Esophagus squamous epithelium (tissue), 5 donors: ENCODE measurements at places on chromosomes 5 and 9.

DNA sequence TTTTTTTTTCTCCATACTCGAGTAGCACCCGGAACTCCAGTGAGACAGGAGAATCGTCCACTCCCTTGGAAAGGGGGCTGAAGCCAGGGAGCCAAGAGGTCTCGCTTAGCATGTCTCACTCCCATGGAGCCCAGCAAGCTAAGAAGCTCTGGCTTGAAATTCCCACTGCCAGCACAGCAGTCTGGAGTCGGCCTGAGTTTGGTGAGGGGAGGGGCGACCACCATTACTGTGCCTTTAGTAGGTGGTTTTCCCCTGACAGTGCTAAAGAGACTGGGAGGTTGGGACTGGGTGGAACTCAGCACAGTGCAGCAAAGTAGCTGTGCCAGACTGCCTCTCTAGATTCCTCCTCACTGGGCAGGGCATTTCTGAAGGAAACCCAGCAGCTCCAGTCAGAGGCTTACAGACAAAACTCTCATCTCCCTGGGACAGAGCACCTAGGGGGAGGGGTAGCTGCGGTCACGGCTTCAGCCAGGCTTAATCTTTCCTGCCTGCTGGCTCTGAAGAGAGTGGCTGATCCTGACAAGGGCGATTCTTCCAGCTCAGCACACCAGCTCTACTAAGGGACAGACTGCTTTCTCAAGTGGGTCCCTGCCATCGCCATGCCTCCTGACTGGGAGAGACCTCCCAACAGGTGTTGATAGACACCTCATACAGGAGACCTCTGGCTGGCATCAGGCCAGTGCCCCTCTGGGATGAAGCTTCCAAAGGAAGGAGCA lies 414.5 kb upstream of the ZNF608 start:
- DNase-seq, result no peak

- DNase-seq, result no peak
These were observed 239.2 kb downstream of the PIK3R1 start for GRCh38 chr5:68454766-68455165.

DNA sequence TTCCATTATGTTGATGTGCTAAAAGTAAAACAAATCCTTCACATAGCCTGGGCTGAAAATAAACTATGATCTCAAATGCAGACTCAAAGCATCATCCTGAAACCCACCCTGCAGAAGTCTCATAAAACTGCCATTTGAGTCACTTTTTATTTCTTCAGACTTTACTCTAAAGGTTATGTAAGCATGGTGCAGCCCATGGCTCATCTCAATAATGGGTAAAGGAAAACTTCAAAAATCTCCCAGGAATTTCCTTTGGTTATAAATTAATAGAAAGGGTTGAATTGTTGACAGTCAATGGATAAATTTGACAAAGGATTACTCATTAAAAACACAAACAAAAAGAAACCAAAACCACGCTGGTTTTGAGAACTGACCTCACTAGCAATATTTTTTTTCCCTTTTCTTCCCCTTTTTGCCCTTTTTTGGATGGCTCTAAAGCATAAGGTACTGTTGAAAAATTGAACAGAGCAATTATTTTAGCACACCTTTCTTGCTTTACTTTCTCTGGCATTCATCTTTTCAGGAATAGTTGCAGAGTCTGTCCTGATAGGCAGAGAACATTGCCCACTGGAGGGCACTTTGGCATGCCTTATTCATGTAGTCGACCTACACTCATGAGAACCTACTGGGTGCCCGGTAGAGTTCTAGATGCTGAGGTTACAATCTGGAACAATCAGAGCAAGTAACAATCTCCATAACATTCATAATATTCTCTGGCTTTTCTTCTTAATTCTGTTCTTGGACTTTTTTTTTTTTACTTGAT lies 191.4 kb downstream of the TMEM167A start:
- no peak for DNase-seq

DNA sequence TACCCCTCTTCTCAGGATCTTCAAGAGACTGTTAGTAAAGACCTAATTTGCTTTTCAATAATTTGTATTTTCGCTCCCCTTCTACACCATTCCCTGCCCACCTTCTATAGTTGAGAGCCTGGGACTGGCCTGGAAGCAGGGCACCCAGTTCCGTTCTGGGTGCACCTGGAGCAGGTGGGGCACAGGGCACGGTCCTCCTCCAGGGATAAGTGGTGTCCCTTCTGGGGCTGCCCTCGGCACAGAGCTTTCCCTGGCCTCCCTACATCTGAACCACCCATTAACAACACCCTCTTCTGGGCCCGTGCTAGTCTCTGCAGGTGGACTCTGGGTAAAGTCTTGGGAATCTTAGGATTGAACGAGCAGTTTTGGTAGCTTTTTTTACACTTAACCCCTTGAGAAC lies 92.8 kb upstream of the PANK3 start:
- no peak for DNase-seq

DNA sequence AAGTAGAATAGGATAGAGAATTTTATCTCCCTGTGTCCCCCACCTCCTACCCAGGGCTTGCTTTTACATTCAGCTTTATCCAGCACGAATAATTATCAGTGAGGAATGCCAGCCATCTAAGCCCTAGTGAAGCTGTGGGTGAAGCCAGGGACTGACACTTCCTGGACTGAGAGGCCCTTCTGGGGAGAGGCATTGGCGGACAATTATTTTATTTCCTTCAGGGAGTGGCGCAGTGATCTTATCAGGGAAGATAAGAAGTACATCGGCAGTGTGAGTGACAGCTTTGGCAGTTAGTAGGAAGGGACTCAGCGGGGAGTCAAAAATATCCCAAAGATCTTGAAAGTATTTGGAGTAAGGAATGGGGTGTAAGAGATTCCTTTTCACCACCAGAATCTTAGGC lies 34.9 kb upstream of the RPS23 start:
- no peak for DNase-seq

GRCh38 chr5:88824892-88825583 lies 57.9 kb downstream of the MEF2C start:
- no peak for DNase-seq

DNA sequence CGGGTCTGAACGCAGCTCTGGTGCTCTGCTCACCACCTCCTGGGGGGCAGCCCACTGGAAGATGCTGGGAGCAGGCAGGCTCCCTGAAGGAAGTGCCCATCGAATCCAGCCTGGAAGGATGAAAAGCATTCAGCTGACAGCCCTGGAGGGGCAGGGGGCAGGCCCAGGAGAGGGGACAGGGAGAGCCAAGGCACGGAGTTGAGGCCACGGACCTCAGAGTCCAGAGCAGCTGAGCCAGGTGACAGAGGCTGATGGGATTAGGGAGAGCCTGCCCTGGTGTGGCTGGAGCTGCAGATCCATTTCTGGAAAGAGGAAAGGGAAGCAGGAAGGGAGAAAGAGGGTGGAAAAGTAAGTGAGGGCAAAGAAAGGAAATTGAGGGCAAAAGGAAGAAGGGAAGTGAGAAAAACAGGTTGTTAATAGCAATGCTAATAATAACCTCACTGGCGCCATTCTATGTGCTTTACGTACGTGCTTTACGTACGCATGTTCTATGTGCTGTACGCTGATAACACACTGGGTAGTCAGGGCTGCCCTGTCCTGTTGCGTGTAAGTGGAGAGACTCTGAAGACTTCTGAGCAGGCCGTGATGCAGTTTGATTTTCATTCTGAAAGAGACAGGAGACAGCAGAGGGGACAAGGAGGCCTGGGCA lies 52.6 kb downstream of the LMX1B start:
- DNase-seq, result no peak

DNA sequence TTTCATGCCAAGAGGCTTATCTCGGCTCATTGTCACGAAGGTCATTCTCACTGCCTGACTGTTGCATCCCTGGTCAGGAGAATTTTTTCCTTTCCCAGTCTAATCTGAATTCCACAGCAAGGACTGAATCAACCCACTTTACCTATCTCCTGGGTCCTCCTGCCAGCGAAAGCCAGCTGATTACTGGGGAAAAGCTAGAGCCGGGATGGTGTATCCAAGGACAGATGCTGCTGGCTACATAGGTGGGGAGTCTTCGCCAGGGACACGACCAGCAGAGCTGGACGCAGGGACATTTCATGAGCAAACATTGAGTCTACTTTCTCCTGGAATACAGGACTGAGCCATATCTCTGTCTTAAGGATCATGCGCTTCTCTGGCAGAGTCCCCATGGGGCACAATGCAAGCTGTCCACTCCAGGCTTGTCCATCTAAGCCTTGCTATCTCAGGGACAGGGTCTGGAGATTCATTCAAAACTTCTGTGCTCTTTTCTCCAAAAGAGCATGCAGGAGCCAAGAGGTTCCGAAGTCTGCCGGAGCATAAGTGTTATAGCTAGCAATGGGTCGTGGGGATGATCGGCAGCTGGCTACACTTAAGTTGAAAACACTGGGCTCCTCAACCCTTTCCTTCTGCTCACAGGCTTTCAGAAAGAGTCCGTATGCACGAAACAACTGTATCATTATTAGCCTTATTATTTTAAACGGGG lies 6.5 kb upstream of the HAND1 start:
- DNase-seq, result no peak

GRCh38 chr9:82598241-82599039 lies 464.5 kb downstream of the RASEF start:
- no peak for DNase-seq

DNA sequence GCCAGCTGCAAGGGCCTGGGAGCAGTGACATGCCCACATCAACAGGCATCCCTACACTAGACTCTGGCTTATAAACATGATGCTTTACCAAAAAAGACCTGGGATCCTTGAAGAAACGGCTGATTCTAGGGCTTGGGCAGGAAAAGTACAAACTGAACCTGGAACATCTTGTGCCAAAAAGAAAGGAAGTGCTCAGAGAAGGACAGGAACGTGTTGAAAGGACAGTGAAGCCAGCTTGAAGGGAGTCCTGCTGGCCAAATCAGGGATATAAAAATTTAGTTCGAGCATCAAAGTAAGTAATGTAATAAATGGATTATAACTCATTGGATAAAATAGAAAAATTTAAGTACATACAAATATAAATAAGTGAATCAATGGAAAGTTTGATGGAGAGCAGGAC lies 58.1 kb downstream of the ALDH7A1 start:
- no peak for DNase-seq

DNA sequence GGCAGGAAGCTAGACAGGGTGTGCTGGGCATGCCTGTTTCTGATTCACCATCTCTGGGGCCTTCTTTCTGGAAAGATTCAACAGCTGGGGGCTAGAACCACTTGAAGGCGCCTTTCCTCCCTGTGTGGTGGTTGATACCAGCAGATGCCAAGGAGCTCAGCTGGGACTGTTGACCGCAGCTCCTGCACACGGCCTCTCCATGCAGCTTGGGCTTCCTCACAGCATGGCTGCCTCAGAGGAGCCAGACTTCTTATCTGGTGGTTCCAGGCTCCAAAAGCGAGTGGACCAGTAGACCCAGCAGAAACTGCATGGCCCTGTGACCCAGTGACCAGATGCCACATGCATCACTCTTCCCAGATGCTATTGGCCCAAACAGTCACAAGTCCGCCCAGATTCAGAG lies 74.7 kb upstream of the COL5A1 start:
- DNase-seq, result no peak

GRCh38 chr5:156896546-156896945 lies 46.5 kb downstream of the PPP1R2B start:
- no peak for DNase-seq

- DNase-seq, result no peak
These were observed 10.1 kb downstream of the ATG12 start for GRCh38 chr5:115831163-115831768.

DNA sequence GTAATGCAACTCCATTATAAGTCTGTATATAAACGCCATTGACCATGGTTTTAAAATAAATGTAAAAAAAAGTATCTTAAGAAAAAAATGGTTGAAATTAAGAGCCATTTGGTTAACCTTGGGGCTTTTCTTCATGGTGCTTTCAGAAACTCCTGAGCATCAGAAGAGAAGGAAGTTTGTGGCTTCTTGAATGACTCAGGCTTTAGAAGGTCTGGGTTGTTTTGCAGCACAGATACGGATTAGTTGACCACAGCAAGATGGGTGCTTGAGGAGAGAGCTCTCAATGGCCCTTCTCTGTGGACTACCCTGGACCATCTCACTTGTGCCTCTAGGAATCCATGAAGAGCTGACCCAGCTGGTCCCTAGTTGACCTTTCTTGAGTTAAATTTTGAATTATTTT lies 189.5 kb downstream of the TMEM38B start:
- no peak for DNase-seq

DNA sequence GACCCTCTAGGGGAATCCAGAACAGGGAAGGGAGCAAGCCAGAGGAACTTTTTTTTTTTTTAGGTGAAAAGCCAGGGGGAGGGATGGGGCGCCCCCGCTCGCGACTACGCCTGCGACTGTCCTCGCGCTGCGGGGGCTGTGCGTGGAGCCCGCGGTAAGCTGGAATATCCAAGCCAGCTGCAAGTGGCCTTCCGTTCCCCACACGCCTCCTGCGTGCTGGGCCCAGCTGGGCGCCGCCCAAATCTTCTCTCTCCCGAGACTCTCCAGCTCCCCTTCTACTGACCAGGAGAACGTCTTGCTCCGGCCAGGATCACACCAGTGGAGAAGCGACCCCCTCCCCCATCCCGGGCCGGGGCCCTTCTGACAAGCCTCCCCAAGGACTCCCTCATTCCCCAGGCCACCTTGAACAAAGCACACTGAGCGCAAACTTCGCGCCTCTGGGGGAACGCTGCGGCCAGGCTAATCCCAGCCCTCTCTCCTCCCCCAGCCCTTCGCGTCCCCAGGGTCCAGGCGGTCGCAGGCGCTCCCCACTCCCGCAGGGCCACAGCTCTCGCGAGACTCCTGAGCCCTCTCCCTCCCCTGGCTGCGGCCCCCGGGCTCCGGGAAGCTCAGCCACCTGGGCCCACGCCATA lies 6.6 kb downstream of the BARX1 start:
- no peak for DNase-seq

DNA sequence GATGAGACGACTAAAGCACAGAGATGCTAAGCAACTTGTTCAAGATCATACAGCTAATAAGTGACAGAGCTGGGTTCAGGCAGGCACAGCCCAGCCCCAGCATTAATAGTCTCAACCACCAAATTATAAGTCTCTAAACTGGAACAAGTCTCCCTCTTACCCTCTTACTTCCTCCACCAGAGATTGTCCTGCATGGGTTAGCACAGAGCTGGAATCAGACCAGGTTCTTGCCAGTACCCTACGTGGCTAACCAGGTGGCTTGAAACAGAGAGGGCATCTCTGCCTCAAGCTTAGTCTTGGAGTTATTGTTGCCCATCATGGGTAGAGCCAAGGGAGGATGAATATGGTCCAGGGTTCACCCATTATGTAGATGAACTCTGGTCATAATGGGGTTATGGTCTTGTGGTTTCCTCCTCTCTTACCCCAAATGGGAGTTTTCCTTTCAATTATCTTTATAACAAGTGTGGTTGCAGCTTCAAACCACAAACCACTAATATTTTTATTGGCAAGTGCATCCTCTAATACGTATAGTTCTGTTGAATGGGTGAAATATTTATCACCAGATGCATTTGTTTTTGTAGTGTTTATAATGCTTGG lies 8.3 kb upstream of the XPA start:
- no peak for DNase-seq

DNA sequence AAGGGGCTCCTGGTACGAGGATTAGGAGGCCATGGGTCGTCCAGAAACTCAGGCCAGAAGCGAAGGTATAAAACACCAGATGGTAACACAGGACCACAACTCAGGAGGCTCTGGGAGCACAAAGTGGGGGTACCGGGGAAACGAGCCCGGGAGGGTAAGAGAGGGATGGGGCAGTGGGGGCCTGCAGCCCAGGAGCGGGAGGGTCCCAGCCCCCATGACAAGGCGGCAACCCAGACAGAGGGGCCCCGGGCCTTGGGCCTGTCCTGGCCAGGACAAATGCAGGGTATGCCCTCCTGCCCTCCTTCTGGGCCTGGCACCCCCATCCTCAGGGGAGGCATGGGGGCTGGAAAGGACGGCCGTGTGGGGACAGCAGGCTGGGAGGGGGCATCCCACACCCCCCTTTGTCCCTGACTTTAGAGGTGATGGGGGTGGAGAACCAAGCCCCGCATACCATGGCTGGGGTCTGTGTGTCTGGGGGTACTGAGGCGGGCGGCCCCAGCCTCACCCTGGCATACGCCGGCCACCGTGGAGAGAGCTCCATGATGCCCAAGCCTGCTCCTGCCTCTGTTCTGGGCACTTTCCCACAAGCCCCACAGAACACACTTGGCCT lies 47.0 kb upstream of the EXOC3 start:
- DNase-seq, result no peak
